Neural crest cell (in vitro differentiated cells): ENCODE measurements at places on chromosomes 3 and 15.

- no peak for DNase-seq
Observed at GRCh38 chr3:128572644-128573105, 77.9 kb downstream of the RPN1 start.

- DNase-seq: no peak
Observed at GRCh38 chr3:145857956-145858355, 303.0 kb downstream of the PLOD2 start.

- DNase-seq: no peak
Observed at GRCh38 chr3:184531626-184532280, 29.8 kb upstream of the EPHB3 start.

DNA sequence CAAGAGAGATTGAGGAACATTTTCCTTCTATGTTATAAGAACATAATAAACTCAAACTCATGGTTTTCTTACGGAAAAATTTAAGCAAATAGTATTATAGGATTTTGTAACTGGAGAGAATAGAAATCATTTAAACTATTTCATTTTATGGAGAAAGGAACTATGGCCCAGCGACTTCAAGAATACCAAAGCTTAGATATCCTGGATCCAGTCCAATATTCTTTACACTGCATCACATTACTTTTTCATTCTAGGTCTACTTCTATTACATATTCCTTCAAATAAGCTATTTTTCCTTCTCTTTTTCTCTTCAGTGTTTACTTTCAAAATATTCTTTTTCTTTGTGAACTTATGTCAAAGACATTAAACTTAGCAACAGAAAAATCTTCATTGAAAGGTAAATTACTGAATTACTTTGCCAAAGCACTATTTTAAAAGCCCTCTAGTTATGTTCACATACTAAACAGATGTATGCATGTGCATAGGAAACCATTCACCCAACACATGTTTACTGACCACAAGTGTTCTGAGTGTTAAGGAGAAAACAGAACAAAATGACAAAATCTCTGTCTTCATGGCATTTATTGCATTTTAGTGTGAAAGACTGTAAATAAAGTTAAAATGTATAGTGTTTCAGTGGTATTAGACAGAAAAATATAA is 20.4 kb downstream of the KPNA4 start:
- no peak for DNase-seq

DNA sequence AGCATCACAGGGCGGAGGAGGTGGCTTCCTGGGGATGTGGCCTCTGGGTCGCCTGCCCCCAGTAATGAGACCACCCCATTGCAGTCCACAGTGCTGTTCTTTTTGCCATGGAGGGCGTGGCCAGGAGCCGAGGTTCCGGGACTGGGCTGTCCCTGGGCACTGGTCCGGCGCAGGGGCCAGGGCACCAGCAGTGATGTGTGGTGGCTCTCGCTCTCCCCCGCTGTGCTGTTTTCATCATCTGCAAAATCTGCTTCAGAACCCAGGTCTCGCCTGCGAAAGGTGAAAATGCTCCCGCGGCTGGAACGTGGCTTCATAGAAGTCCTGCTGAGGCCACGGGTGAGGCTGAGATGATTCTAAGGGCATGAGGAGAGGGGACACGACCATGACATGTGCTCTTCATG is 45.8 kb downstream of the SCN5A start:
- DNase-seq: no peak

GRCh38 chr15:91855684-91856489 is 2.4 kb downstream of the SLCO3A1 start:
- no peak for DNase-seq

- DNase-seq: no peak
Observed at GRCh38 chr15:57496946-57497869, 94.5 kb upstream of the MYZAP start.

- DNase-seq: no peak
Observed at GRCh38 chr3:72031581-72031980, 246.6 kb upstream of the PROK2 start.

DNA sequence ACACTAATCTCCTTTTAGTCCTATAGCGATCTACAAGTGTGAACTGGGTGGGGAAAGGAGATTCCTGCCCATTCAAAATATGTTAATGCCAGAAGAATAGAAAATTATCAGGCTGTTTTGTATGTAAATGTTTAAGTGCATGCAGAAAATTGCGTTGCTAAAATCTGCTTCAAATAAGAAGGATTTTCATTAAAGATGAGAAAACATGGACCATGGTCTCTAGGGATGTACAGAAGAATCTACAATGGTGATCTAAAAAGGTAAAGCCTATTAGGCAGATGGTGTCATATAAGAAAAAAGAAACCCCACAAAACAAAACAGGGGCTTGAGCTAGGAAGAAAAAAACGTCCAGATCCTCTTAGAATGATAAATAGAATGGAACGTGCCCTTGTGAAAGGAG is 287.5 kb upstream of the ROBO1 start:
- DNase-seq: no peak

DNA sequence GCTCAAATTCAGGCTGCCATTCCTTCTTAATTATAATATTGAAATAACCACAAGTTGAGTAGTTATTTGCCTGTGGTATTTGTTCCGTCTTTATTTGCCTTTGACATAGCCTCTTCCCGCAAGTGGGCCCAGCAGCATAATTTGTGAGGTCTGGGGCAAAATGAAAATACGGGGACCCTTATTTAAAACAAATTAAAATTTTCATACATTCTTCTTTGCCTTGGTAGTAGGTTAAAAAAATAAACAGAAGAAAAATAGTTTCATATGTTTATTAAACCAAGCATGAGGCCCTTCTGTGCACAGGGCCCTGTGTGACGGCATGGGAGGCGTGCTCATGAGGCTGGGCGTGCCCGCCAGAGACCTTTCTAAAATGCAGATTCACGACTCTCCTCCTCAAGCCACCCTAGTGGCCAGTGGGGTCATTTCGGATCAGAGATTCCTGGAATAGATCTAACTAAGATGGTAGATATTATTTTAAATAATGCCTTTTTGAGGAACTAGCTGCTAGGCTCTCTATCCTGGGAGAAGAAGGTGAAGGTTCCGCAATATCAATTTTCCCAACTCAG is 35.4 kb downstream of the MASP1 start:
- no peak for DNase-seq

DNA sequence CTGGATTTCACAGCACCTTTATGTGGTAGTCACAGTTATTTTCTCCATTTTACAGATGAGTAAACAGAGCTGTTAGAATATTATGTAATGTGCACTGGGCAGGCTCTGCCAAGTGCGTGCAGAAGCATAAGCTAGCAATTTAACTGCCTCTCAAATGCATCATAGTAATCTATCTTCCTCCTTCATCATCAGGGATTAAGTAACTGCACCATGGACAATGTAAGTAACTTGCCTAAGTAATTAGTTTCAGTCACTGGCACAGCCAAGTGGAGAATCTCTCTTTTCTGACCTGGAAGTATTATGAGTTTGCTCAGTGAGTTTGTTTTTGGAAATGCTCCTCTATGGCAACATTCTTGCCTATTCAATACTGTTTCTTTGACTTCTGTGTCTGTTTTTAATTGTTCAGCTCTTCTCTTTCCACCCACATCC is 260.5 kb downstream of the PTPRG start:
- DNase-seq: no peak

- no peak for DNase-seq
Observed at GRCh38 chr3:63679186-63679585, 26.7 kb downstream of the SNTN start.

DNA sequence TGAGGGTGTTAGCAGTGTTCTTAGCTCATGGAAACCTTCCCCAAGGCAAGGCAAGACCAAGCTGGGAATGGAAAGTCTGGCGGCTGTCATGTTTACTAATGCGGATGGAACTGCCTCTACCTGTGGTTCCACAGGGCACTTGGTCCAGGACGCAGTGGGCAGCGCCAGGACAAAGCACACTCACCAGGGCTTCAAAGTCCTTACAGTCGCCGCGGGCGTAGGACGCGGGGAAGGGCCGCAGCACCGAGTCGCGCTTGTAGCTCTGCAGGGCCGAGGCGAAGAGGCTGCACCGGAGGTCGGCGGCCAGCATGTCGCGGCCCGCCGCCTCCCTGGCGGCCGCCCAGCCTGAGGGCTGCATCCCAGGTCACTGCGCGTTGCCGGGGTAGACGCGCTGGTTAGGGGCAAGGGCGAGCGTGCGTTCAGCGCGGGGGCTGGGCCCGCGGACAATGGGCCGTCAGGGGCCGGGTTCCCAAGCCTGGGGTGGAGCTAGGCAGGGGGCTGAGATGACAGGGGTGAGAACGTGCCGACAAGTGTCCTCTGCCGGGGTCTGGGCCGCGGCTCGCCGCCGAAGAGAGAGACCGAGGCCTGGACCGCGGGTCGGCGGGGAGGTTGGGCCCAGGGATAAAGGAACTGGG is 497 bp downstream of the PARP16 start:
- no peak for DNase-seq

- DNase-seq: no peak
Observed at GRCh38 chr15:27725731-27726130, 373.4 kb downstream of the OCA2 start.

DNA sequence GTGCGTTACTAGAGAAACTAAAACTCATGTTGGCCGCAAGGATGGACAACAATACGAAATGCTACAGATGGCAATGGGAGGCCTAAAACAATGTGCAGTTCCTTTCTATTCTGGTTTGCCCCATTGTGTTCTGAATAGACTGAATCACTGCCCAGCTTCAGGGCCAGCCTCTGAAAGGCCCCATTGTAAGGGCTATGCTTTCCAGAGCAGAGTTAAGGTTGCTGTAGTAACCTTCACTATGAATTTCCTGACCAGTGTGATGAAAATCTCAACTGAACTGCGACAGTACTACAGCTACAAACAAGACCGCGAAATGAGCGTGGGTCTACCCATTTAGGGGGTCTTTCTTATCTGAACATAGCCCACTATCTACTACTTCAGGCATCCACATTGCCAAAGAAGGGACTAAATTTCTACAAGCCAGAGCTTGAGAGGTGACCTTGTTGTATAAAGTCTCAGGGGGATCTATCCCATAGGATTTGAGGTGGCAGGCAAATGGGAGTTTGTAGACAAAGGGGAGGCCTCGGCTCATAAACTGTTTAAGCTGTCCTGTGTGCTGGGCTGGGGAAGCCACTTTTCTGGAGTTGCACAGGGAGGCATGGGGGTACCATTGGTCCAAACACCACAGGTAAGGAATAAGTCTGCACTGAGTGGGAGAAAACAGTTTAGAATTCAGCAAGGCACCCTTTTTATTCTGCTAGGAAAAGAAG is 80.1 kb downstream of the MYO1E start:
- DNase-seq: peak; percentile 18

DNA sequence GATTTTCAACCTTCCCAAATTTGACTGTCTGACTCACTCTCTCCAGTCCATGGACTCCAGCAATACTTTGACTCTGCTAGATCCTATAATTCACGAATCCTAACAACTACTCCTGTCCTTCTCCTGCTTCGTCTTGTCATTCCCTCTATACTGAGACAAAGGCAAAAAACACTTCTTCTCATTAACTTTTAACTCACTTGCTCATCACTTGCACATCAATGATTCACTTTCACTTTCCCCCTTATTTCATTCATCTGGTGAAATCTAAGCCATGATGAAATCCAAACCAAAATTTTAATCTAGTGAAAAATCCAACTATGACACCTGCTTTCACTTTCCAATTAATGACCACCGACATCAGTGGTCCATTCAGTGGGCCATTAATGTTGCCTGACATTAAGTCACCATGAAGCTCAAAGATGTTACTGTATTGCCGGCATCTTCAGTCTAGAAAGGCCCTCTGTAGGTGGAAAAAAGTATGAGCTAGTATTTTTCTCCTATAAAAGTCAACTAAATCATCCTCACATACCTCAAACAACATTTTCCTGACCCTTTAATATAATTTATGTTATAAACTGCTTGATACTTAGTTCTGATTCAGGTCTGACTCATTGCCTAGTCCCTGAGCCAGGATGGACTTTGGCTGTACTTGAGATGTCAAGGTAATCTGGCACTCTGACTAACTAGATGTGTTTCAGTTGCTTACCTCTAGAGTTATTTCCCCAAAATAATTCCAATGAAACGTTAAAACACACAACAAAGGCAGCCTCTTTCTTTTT is 158.6 kb downstream of the CNTN6 start:
- no peak for DNase-seq

GRCh38 chr3:37526511-37526910 is 335.2 kb upstream of the CTDSPL start:
- no peak for DNase-seq
